Stimulated activated CD4-positive, alpha-beta T cell treated with anti-CD3 and anti-CD28 coated beads, Interleukin-4, amount 100 ng/mL, for 4 hours (primary cell): ENCODE measurements at places on chromosomes 7 and 10.

DNA sequence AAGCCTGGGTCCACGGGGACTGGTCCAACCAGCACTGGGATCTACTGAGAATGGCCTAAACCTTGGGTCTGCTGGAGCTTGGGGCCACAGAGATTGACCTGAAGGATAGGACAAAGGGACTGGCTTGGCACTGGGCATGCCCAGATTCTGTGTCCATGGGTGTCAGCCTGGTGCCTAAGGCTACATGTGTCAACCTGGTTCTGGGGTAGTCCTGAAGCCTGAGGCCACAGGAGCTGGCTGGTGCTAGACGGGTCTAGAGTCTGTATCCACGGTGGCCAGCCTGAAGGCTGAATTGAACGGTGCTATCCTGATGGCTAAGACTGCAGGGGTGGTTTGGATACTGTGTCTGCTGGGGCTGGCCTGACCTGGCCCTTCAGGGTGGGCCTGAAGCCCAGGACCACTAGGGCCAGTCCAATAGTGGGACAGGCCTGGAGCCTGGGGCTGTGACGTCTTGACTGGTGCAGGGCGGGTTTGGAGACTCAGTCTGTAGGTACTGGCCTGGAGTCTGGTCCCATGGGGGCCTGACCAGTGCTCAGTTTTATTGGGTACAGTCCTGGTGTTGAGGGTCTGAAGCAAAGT lies 152.4 kb upstream of the HPS1 start:
- DNase-seq, result no peak

DNA sequence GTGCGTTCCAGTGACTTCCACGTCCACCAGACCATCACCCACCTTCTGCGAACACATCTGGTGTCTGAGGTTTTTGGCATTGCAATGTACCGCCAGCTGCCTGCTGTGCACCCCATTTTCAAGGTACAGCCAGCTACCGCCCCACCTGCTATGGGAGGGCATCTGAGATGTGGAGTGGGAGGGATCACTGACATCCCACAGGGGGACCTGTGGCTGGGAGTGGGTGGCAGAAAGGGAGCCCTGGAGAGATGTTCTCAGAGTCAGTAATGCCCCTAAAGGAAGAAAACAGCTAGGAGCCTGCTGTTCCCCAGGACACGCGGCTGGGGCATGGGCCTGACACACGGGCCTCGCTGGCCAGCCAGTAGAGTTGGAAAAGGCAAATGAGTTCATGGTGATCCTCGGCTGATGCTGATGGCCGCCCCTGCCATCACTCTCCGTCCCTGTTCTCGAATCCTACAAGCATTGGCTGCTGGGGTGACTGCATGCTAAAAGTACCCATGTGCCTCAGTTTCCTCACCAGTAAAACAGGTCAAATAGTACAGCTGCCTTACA lies 66.6 kb downstream of the ALOX5 start:
- DNase-seq, result no peak

- DNase-seq, result no peak
Measured at GRCh38 chr7:2108071-2108455, 124.7 kb downstream of the MAD1L1 start.

DNA sequence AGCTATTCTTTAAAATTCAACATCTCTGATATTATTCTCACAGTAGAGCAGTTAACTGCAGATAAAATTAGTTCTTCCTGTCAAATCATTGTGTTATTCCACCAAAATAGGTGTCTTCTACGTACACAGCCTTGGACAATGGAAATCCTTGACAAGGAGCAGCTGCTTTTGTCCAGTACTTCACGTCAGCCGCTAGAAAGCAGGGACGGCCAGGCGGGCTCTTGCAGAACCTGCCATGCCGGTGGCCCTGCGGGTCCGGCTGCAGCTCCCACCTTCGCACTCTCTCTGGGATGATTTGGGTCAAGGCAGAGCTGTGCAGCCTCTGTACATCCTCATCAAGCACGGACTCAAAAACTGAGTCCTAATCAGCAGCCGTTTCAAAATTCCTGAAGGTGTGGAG lies 2.2 kb upstream of the FOXI2 start:
- no peak for DNase-seq

GRCh38 chr10:17033529-17034260 lies 95.9 kb downstream of the CUBN start:
- no peak for DNase-seq

DNA sequence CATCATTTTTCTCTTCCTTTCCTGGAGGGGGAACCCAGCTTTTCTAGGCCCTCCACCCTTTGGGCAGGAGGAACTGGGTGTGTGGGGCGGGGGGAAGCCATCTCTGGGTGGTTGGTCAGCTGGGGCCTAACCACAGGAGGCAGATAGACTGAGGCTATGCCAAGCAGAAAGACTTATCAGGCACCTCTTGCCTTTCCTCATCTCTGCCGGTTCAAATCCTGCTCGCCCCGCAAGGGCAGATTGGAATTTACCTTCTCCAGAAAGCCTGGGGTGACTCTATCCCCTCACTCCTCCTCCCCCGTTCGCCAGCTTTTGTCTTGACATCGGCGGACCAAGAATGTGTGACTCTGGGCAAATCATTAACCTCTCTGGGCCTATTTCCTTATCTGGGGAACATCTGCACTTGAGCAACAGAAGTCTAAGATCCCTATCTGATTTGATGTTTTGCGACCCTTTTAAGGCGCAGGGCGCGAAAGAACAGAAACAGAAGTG lies 584 bp upstream of the GARS1 start:
- peak; percentile 6 for DNase-seq

DNA sequence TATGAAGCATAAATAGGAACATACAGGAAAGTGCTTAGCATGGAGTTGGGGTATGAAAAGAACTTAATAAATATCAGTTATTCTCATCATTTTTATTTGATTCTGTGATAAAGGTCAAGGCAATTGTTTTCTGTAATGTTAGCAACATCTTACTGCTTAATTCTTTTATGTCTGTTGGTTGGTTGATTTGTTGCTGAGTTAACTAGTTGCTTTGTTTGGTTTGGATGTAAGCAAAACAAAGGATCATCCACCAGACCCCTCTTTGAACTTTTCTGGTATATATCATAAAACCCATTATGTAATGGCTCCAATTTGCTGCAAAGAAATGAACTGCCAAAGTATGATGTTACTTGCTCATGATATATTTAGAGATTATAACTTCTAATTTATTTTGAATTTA lies 44.5 kb downstream of the CH25H start:
- no peak for DNase-seq

DNA sequence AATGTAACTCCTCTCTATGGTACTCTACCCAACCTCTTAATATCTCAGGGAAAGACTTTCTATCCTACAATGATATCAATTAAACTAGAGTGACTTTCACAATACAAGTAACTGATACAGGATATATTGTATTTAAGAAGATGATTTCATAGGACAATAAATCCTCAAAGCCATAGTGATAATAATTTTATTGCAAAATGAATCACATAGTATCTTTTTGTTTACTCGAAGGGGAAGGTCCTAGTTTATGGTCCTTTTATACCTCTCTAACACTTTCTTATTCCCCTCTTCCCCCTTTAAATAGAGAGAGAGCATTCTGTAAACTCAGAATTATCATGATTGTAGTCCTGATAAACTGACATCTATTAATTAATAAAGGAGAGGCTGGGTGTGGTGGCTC lies 56.4 kb downstream of the TMEM106B start:
- DNase-seq, result no peak

DNA sequence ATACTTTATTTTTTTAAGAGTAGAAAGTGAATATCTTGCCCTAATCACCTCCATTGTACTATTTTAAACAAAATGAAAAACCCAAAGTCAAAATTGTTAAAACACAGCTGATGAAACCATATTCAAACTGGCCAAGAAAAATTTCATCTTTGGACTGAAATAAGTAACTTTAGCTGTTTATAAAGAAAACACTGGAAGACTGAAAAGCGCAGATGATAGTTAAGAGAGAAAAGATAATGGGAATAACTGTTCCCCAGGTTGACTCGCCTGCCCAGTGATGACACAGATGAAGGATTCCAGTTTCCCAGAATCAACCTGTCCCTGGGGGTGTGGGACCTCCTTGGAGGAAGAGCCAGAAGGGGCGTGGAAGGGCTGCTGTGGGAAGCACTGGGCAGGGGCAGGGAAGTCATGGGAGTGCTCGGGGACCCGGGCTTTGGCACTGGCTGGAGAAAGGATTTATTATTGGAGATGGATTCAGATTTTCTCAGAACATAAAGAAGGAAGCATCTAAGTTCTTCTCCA lies 43.1 kb downstream of the DENND2A start:
- DNase-seq, result no peak

GRCh38 chr10:79020015-79020491 lies 48.7 kb upstream of the ZMIZ1 start:
- DNase-seq, result no peak

DNA sequence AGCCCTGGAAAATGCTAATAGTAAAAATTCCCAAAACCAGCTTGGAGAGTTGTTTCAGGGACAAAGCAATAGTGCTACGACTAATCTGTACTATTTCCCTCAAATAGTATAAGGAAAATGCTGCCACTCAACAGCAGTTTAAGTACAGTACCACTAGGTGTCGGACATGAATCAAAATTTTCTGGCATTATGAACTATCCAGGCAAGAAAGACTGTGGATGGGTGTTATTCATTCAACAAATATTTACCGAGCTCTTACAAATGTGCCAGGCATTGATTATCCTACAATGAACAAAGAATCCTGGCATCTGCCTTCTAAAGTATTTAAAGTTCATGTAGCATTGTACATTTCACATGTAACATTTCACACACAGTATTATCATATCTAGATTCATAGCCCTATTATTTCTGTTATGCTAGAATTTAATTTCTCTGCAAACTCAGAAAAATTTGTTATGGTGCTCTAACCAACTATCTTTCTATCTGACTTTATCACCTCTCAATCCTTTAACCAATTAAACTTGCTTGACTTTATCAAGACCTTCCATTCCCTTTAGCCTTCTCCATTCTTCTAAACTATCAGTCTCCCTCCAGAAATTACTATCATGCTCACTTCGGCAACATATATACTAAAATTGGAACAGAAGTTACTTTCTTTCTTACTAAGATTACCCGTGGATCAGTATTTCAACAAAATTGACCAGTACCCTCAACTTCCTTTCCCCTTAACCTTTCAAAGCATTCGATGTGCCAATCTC lies 80.6 kb downstream of the ARHGAP21 start:
- DNase-seq, result no peak

DNA sequence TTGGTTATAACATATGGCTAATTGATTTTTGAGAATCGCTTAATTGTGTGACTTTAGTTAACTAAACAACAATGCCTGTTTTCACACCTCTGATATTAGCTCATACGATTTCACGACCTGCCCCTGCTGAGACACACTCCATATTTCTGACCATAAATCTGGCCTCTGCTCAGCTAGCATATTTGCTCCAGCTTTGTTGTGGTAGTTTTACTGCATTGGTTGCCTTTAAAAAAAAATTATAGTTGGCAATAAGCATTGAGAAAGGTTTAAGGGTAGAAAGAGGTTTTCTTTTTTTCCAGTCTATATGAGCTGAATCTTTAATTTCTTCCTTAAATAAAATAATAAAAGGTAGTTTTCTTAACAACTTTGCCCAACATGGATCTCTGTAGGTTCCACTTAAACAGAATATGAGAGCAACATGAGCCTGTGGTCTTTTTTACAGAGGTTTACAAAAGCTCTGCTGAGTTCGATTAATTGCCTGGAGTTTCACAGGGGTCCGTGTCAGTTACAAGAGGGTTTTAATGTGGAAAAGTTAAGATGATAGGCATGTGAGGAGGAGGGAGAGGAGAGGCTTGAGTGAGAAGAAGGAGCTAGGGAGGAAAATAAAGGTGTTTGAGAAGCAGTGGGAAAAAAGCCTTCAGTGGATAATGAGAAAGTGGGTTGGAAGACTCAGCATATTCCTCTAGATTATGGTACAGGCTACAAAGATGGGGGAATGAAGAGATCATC lies 318.2 kb downstream of the CXCL12 start:
- DNase-seq, result no peak

- DNase-seq, result no peak
Measured at GRCh38 chr10:77498210-77498609, 139.4 kb downstream of the KCNMA1 start.

GRCh38 chr10:49760789-49761188 lies 1.3 kb downstream of the OGDHL start:
- DNase-seq, result no peak

- no peak for DNase-seq
Measured at GRCh38 chr10:112332509-112333228, 41.2 kb upstream of the ACSL5 start.

- DNase-seq, result no peak
Measured at GRCh38 chr7:108605559-108606201, 36.0 kb downstream of the DNAJB9 start.

DNA sequence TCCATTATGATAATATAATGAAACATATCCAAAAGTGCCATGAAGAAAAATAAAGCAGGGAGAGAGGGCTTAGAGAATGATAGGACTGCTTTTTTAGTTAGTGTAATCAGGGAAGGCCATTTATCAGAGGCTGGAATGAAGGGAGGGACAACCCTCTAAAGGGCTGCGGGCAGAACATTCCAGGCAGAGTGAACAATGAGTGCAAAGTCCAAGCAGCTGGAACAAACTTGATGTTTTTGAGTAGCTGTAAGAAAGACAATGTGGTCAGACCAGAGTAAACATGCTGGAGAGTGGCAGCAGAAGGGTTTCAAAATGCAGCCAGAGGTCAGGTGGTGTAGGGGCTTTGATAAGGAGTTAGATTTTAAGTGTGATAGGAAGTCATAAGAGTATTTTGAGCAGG lies 65.6 kb upstream of the CCDC6 start:
- DNase-seq, result no peak

- no peak for DNase-seq
Measured at GRCh38 chr7:55104712-55105433, 86.1 kb downstream of the EGFR start.

DNA sequence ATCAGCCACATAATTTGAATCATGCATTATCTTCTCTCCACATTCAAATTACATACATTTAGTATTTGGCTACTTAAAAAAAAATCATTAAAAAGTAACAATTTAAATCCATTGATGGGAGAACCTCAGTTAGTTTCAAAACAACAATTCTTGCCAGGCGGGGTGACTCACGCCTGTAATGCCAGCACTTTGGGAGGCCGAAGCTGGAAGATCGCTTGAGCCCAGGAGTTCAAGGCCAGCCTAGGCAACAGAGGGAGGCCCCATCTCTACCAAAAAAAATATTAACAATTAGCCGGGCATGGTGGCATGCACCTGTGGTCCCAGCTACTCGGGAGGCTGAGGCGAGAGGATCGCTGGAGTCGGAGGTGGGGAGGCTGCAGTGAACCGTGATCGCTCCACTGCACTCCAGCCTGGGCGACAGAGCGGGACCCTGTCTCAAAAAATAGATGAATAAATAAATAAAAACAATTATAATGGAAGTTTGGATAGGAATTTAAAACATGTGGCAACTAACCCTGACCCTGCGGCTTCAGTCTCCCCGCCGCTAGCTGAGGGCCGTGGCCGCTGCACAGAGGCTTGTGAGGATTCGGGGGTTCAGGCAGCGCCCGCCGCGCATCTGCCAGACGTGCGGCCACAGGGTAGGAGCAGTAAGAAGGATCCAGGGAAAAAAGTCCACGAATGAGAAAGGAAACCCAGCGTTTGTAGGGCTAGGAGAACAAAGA lies 1.1 kb upstream of the CSGALNACT2 start:
- DNase-seq, result no peak

DNA sequence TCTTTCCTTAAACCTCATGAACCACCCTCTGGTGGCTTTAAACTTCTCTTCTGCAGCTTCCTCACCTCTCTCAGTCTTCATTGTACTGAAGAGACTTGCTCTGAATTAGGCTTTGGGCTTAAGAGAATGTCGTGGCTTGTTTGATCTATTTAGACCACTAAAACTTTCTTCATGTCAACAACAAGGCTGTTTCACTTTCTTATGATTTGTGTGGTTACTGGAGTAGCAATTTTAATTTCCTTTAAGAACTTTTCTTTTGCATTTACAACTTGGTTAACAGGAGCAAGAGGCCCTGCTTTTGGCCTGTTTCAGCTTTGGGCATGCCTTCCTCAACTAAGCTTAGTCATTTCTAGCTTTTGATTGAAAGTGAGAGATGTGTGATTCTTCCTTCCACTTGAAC lies 38.1 kb upstream of the CDHR3 start:
- DNase-seq, result no peak
